ENCODE measurements at places on chromosomes 5 and 9. TPM values are rescaled to one million over a fixed set of nuclear protein-coding genes. Genes with fewer than 3 reads are reported as not detected.

DNA sequence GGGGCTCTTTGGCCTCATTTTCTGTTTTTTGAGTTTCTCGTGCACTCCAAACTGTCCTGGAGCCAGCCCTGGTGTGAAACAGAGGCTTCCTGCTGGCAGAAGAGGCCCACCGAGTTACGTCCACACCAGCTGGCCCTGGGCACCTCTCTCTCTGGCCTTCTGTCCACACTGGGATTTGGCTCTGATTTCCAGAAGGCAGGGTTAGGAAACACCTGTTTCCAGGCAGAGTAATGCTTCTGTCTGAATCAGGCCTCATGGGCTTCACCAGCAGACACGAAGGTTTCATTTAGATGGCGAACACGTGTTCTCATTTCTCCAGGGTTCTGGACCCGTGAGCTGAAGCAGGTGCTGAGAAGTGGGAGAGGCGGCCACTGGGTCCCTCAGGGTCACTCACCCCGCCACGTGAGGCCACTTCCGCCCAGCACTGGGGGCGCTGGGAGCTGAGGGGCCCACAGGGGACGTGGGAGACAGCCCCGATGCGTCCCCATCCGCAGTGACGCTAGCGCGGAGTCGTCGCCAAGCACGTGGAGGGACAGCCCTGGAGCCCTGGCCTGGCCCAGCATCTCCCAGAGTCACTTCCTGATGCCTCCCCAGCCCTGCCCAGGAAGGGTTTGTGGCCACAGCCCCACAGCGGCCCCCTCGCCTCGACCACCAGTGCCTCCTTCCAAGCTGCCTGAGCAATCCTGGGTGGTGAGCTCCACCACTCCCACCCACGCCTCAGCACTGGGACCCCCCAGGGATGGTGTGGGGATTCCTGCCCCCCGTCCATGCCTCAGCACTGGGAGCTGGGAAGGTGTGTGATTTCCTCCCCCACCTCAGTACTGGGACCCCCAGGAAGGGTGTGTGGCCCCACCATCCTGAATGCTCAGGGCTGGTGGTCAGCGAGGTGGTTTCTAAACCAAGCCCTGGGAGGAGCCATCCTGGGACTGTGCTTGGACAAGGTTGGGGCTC is 4.9 kb upstream of the LRRC14B start:
- H3K4me3 ChIP-seq, result no peak overlapping the region
- H3K27ac ChIP-seq, result no peak overlapping the region
- peaks cover 8% of the 10 kb centered on the region for H3K4me1 ChIP-seq
- H3K36me3 ChIP-seq, result peaks cover 7% of the 10 kb centered on the region
- no peaks in the 10 kb centered on the region for H3K27me3 ChIP-seq
- DNase-seq, result no peak

GRCh38 chr5:6039111-6039510 is 339.2 kb downstream of the MED10 start:
- H3K27ac ChIP-seq, result no peak overlapping the region
- no peaks in the 10 kb centered on the region for H3K36me3 ChIP-seq
- H3K4me1 ChIP-seq, result no peaks in the 10 kb centered on the region
- peaks cover 41% of the 10 kb centered on the region for H3K27me3 ChIP-seq

- H3K27me3 ChIP-seq, result peaks cover 40% of the 10 kb centered on the region
- H3K27ac ChIP-seq, result no peak overlapping the region
- peaks cover 8% of the 10 kb centered on the region for H3K4me1 ChIP-seq
- DNase-seq, result no peak
- no peaks in the 10 kb centered on the region for H3K36me3 ChIP-seq
Observed at GRCh38 chr5:2382776-2383697, 368.4 kb downstream of the IRX2 start.

DNA sequence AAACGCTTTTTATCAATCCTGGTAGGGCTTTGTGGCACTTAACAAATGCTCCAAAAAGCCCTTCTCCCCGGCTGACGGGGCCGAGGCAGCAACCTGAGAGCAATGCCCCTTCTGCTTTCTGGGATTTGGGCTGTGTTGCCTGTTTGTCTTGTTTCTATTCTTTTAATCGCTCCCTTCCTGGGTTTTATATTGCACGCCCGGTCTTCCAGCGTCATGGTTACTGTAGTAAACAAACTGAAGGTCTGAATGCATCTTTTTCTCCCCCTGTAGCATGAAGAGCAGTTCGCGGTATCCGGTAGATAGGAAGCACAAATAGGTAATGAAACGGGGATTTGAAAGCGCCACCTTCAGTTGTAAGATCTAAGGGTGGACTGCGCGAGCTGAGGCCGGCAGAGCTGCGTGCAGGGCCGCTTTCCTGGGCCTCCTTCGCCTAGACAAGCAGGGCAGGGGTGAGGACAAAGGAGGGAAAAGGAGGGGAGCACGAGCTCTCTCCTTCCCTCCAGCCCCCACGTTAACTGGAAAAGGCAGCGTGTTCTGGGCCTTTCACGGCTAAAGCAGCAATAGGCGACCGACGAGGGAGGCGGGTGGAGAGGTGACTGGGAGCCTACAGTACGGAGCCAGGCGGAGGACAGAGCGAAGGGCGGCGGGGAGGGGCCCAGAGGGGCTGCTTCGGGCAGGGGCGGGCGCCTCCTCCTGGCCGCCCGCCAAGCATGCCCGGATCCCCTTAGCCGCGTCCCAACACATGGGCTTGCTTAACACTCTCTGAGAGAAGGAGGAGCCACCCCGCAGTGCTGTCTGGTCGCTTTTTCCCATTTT is 49.3 kb upstream of the ZNF366 start:
- peaks cover 26% of the 10 kb centered on the region for H3K4me1 ChIP-seq
- peak; percentile 77 for DNase-seq
- no peaks in the 10 kb centered on the region for H3K36me3 ChIP-seq
- no peaks in the 10 kb centered on the region for H3K27me3 ChIP-seq

- peaks cover 54% of the 10 kb centered on the region for H3K4me1 ChIP-seq
- H3K27me3 ChIP-seq, result no peaks in the 10 kb centered on the region
- DNase-seq, result no peak
- peak overlapping the region; percentile 91 for H3K27ac ChIP-seq
- peaks cover 7% of the 10 kb centered on the region for H3K36me3 ChIP-seq
Observed at GRCh38 chr5:56329652-56330051, 96.5 kb upstream of the ANKRD55 start.

GRCh38 chr5:30997681-30998080 is 195.8 kb upstream of the CDH6 start:
- no peak overlapping the region for H3K4me3 ChIP-seq
- no peak for DNase-seq
- H3K4me1 ChIP-seq, result no peaks in the 10 kb centered on the region
- H3K27me3 ChIP-seq, result no peaks in the 10 kb centered on the region
- H3K27ac ChIP-seq, result no peak overlapping the region

- no peak overlapping the region for H3K27ac ChIP-seq
- no peaks in the 10 kb centered on the region for H3K27me3 ChIP-seq
- DNase-seq, result no peak
- H3K4me3 ChIP-seq, result no peak overlapping the region
- H3K4me1 ChIP-seq, result no peaks in the 10 kb centered on the region
- H3K36me3 ChIP-seq, result no peaks in the 10 kb centered on the region
Observed at GRCh38 chr9:130390390-130390789, 54.4 kb upstream of the ASS1 start.

GRCh38 chr9:114897196-114897595 is 33.2 kb downstream of the TNFSF8 start:
- H3K4me3 ChIP-seq, result no peak overlapping the region
- no peaks in the 10 kb centered on the region for H3K27me3 ChIP-seq

DNA sequence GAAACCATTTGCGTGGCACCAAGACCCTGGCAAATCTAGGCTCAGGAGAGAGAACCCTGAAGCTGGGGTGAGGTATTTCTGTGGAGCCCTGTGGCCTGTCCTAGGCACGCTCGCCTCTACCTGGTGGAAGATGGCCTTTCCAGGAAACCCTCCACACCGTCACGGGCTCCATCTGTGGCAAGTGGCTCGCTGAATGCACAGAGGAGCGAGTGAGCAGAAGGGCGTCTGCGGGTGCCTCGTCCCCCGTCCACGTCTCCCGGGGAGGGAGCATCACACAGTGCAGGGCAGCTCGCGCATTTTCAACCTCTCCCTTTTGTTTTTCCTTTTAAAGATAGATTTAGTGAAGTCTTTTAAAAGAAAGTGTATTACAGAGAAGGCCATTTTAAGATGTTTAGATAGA is 25.3 kb upstream of the RASGEF1C start:
- peaks cover 29% of the 10 kb centered on the region for H3K36me3 ChIP-seq
- no peak overlapping the region for H3K27ac ChIP-seq
- no peaks in the 10 kb centered on the region for H3K4me1 ChIP-seq
- no peak overlapping the region for H3K4me3 ChIP-seq
- DNase-seq, result no peak

DNA sequence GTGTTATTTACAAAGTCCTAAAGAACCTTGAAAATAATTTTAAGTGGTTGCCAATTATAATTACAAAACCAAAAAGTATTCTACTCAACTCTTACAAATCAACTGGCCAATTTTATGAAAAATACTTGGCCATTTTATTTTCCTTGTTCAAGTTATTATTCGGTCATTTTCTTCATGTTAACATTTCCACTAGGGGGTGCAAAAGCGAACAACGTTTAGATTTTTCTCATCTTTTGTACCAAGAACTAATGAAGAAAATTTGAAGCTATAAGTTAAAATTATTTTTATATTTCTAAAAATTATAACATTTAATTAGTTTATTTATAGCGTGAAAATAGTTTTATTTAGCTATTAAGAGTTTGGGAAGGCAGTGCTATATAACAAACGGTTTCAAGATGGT is 1453.3 kb downstream of the MAT2B start:
- H3K4me1 ChIP-seq, result peaks cover 14% of the 10 kb centered on the region
- no peaks in the 10 kb centered on the region for H3K27me3 ChIP-seq
- H3K4me3 ChIP-seq, result no peak overlapping the region
- DNase-seq, result no peak
- H3K36me3 ChIP-seq, result peaks cover 7% of the 10 kb centered on the region
- no peak overlapping the region for H3K27ac ChIP-seq

DNA sequence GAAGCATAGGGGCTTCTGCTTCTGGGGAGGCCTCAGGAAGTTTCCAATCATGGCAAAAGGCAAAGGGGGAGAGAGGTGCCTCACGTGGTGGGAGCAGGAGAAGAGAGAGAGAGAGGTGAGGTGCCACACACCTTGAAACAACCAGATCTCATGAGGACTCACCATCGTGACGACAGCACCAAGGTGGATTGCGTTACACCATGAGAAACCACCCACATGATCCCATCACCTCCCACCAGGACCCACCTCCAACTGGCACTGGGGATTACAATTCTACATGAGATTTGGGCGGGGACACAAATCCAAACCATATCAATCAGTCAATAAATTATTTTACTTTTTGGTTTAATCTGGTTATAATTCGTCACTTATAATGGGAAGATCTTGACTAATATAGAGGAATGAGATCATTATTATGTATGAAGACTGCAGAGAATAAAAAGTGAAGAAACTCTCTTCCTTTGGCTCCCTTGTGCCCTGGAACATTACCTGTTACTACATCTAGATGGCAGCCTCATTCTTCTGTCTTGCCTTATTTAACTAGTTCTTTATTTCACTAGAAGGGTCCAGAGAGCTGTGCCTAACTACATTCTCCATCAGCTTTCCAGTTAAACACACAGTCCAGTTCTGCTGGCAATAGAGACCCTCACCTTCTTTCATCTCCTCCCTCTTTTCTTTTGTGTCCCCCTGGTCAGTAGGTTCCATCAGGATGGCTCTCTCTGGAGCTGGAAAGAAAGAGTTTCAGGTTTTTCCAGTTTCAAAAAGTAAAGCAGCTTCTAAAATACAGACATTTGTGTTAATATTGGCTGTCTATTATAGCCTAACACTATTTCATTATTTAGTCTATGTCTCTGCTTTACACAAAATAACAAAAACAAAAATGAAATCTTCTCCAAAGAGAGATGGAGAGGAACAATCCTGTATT is 21.7 kb upstream of the SPINK7 start:
- no peaks in the 10 kb centered on the region for H3K36me3 ChIP-seq
- peaks cover 6% of the 10 kb centered on the region for H3K27me3 ChIP-seq
- H3K4me1 ChIP-seq, result peaks cover 4% of the 10 kb centered on the region
- H3K4me3 ChIP-seq, result no peak overlapping the region

- H3K36me3 ChIP-seq, result peaks cover 8% of the 10 kb centered on the region
- H3K27me3 ChIP-seq, result no peaks in the 10 kb centered on the region
- no peak overlapping the region for H3K4me3 ChIP-seq
- DNase-seq, result no peak
Observed at GRCh38 chr9:136504512-136505348, 21.9 kb upstream of the SEC16A start.

DNA sequence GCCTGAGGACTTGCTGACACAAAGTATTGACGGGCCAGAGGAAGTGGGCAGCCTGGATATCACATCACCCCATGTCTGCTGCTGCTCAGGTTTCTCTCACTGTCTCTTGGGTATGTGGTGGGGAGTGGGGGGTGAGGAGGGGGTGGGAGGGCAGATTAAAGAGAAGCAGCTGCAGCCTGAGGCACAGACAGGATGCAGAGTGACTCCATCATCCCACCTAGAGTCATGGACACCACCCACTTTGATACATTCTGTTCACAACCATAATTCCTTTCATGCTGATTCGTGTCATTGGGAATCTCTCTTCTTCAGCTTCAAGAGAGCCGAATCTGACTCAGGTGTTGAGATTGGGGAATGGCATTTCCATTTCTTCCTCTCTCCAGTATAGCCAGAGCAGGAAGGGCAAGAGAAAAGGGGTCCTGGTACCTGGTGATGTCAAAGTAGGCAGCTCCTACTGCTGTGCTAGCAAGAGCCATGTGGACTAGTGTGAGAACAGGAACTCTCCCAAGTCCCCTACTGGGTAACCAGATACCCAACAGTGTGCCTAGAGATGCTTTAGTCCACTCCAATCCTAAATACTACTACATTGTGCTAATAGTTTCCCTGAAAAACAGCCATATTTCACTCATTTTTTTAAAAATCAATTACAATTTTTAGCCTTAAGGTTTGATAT is 22.4 kb downstream of the GRAMD2B start:
- H3K4me3 ChIP-seq, result no peak overlapping the region
- peaks cover 10% of the 10 kb centered on the region for H3K36me3 ChIP-seq
- no peak for DNase-seq
- H3K4me1 ChIP-seq, result peaks cover 30% of the 10 kb centered on the region

Gene STING1
- 26.8 TPM for total RNA-seq

Gene GCNT4
- total RNA-seq, result 1.8 TPM

Gene GAS1
- 49.1 TPM for total RNA-seq

Gene FRRS1L
- 14.4 TPM for total RNA-seq

Gene HRCT1
- 1.0 TPM for total RNA-seq

Gene PCDHA1
- total RNA-seq, result not detected

Gene QRFP
- total RNA-seq, result not detected

Gene IL4
- total RNA-seq, result not detected

Gene GPRIN1
- 1.0 TPM for total RNA-seq

Gene SLC22A4
- total RNA-seq, result 2.2 TPM

Gene FAXDC2
- total RNA-seq, result 33.9 TPM

Gene GRXCR2
- total RNA-seq, result not detected

Gene AJM1
- 3.8 TPM for total RNA-seq

Gene SLCO4C1
- total RNA-seq, result 1.2 TPM

Measured in mesothelial cell of epicardium (in vitro differentiated cells).